ENCODE measurements at places on chromosomes 3 and 15. TPM values are rescaled to one million over a fixed set of nuclear protein-coding genes. Genes with fewer than 3 reads are reported as not detected.

DNAJB11 gene
- 47.3 TPM for total RNA-seq

ZNF660 gene
- not detected for total RNA-seq

WDR6 gene
- total RNA-seq: 66.9 TPM

CHRNA5 gene
- total RNA-seq: 29.3 TPM

ZKSCAN7 gene
- not detected for total RNA-seq

SOX2 gene
- total RNA-seq: 0.41 TPM

CLDN16 gene
- total RNA-seq: 0.16 TPM

UPK1B gene
- 12.3 TPM for total RNA-seq

AGBL1 gene
- total RNA-seq: not detected

TMCO5A gene
- total RNA-seq: not detected

VEPH1 gene
- 0.53 TPM for total RNA-seq

BFSP2 gene
- not detected for total RNA-seq
